HuH-7.5 (cell line): ENCODE measurements at places on chromosomes 7 and 10.

DNA sequence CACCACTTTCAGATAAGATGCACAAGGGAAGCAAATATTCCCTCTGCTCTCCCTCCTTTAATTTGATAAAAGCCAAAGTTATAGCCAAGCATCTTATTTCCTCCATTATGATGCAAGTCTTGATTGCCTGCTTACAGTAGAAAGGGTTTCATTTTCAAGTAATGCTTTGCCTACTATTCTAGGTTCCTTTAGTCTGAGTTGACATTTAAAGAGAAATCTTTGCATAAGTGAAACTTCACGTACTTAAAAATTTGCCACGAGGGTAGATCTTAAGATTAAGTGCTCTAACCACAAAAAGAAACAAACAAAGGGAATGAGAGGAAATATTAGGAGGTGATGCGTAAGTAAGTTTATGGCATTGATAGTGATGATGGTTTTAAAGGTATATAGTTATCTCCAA is 78.1 kb upstream of the VWDE start:
- no peak for DNase-seq

DNA sequence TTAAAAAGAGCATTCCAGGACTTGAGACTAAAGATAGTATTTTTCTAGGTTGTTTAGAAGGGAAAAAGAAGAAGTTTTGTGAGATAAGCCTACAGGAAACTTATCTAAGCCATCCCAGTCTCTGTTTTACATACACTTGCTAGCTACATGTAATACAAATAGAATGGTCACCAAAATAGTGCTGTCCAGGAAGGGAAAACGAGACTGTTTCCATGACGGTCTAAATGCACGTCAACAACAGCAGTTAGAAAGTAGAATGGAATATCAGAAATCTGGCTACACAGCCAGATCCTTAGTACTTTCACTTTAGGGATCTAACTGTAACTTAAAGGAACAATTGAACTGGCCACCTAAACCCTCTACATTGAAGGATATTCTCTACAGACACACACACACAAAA is 117.6 kb downstream of the TSPAN12 start:
- no peak for DNase-seq

- DNase-seq = no peak
Measured at GRCh38 chr10:3978174-3978573, 193.2 kb upstream of the KLF6 start.

- DNase-seq = no peak
Measured at GRCh38 chr10:32795598-32796183, 162.3 kb downstream of the ITGB1 start.

- DNase-seq = no peak
Measured at GRCh38 chr7:17159500-17160037, 138.9 kb upstream of the AHR start.

DNA sequence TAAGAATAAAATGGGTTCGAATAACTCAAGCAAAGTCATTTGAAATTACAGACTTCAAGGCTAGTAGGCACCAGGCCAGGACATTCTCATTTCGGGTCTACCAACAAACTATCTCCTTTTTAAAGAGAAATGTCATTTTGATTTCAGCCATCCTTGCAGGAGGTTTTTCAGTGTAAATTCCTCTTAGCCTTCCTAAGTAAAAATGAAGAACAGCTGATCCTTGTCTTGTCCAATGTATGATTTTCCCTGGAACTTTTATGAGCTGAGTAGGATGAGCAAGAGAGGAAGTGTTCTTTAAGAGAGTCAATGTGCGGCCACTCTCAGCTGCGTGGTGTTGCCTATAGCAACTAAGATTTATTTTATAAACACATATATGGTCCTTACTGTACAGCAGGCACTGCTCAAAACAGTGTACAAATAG is 110.1 kb downstream of the PLCE1 start:
- no peak for DNase-seq

- no peak for DNase-seq
Measured at GRCh38 chr7:93117327-93117726, 452 bp downstream of the SAMD9 start.

DNA sequence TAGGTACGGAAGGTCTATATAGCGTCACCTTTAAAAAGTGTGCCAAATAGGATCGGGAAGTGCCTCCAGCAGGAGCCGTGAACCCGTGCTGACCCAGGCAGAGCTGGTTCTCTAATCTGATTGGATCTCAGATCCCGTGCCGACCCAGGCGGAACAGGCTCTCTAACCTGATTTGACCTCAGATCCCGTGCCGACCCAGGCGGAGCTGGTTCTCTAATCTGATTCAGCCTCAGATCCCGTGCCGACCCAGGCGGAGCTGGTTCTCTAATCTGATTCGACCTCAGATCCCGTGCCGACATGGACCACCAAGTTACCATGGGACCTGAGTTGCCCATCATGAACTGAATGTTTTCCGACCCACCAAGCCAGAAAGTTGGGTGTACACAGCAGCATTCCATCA is 463.9 kb downstream of the PTPRN2 start:
- no peak for DNase-seq

GRCh38 chr10:88409824-88410223 is 173.3 kb downstream of the RNLS start:
- no peak for DNase-seq

- DNase-seq = no peak
Measured at GRCh38 chr7:44191171-44191570, 1.9 kb upstream of the GCK start.

DNA sequence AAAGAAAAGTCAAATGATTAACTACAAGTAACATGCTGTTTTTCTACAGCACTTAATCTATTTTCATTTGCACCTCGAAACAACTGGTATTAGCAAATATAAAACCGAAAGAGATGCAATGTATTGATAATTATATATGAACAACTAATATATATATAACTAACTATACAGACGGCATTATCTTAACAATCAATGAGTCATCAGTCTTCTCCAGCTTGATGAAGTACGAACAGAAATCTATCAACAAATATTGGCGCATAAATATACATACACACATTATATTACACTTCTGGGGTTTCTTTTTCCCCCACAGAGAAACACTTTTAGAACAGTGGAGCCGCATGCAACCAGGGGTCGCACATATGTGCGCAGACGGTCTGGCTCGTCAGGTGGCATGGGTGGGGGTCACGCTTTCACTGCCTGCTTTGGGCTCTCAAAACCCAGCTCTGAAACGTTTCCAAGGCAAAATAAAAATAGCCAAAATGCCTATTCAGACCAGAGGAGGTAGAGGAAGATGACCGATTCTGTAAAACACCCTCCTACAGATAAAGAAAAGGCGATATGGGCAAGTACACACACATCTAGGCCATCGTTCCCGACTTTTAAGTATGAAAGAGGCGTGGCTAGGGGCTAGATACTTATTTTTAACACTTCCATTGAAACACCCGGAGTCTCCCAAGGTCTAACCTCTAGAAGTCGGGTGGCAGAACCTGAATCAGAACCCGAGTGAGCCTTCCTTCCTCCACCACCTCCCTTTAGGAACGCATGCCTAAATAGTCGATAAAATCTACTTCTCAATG is 1.7 kb downstream of the ARHGAP12 start:
- no peak for DNase-seq

- DNase-seq = no peak
Measured at GRCh38 chr10:91511549-91512330, 101.6 kb downstream of the HECTD2 start.

GRCh38 chr10:50063100-50063499 is 4.7 kb upstream of the WASHC2A start:
- no peak for DNase-seq

GRCh38 chr7:155009570-155010157 is 6.7 kb upstream of the PAXIP1 start:
- DNase-seq = no peak

DNA sequence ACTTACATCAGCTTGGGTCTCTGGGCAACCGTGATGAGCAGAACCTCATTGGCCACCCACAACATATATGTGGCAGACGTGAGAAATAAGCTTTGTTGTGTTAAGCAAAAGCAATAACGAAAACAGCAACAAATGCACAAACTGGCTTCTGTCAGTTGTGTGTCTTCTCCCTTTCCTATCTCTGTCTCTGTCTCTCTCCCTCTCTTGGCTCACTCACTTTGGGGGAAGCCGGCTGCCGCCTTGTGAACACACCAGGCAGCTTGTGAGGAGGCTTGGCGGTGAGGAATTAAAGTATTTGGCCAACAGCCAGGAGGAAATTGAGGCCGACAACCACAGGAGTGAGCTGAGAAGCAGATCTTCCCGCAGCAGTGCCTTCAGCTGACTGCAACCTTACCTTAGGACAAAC is 21.9 kb upstream of the CDCA7L start:
- no peak for DNase-seq

DNA sequence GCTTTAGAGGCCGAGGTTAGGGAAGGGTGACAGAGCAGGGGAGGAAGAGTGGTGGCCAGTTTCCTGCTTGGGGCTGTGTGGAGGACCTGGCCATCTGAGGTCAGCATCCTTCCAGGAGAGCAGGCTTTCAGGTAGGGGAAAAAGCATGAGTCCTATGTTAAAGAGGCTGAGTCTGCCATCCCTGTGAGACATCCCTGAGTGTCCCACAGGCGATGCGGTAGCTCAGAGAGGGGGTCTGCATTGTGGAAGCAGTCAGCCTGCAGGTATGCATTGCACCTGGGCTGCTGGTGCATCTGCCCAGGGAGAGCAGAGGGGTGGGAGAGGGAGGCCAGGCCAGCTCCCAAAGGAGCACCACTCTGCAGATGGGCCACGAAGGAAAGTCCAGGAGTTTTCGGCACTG is 282.1 kb upstream of the ZNF32 start:
- DNase-seq = no peak

- DNase-seq = no peak
Measured at GRCh38 chr7:146948703-146949102, 832.1 kb downstream of the CNTNAP2 start.

DNA sequence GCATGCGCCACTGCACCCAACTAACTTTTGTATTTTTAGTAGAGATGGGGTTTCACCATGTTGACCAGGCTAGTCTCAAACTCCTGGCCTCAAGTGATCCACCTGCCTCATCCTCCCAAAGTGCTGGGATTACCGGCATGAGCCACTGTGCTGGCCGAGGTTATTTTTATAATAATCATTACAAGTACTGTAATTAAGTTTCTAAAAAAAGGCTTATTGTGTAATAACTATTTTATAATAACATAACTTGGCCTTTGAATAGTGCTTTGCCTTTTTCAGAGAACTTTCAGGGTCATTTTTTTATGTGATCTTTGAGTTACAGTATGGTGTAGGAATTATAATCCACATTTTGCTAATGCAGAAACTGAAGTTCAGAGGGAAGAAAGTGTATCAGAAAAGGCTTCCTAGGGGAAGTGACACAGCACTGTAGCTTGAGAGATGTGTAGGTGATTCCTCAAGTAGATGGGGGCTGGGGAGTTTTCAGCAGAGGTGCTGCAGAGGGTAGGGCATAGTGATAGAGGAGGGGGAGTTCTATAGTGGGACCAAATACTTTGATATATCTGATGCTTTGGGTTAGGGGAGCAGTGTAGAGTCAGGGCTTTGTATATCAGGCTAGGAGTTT is 9.2 kb upstream of the SYPL1 start:
- DNase-seq = no peak

- DNase-seq = peak; percentile 4
Measured at GRCh38 chr10:62681211-62681940, 123.1 kb upstream of the ADO start.

DNA sequence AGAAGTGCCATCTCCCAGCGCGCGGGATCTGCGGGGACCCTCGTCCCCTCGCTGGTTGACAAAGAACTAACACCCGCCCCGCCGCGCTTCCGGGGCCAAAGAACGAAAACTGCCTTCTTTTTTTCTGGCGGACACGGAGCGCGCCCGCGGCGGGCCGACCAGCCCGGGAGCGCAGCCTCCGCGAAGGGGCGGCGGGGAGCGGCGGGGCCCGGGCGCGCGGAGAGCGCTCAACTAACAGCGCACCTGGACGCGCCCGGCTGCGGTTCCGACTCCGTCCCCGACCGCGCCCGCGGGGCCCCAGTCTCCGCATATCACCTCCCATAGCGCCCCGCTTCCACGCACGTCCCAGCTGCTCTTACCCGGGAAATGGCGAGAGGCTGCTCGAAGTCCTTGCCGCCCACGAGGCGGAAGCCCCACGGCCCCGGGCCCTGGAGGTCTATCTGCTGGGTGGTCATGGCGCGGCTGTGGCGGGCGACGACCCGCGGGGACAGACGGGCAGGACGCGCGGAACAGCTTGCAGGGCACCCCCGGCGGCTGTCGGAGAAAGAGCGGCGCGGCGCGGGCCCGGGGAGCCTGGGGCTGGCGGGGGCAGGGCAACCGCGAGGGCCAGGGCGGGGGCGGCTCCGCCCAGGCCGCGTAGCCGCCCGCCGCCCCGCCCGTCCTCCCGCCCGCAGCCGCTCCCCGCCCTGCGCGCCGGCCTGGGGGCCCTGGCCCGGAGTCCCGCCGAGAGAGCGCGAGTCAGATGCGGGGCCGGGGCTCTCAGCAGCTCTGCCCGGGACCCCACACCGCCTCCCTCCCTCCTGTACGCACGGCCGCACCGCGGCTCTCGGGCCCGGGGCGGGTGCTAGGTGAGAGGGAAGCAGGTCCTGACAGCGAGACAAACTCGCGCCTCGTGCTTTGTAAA is at the start of gene PDLIM1:
TSS of gene PDLIM1 (minus strand) at position 543 of the 904 bp plus-strand sequence. CDS start at position 455, 88 bp downstream.
- DNase-seq = peak; percentile 86

DNA sequence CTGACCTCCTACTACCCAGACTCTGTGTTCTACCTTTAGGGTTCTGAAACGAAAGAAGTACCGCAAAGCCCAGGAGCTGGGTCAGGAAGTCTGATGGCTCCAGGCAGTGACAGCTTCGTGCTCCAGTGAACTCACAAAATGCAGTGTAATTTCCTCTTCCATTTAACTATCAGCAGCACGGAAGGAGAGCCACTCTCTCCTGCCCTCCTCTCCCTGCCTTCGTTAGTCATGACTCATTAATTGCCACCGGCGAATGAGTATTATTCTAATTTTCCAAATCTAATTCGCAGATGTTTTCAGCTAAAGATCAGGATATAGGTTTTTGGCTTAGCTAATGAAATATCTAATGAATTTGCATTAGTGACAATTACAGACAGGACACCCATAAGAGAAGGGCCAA is 1262.0 kb downstream of the TYW1 start:
- no peak for DNase-seq

GRCh38 chr7:55570939-55571338 is 1.4 kb downstream of the VOPP1 start:
- no peak for DNase-seq

- DNase-seq = no peak
Measured at GRCh38 chr10:88041243-88042159, 178.1 kb downstream of the PTEN start.

DNA sequence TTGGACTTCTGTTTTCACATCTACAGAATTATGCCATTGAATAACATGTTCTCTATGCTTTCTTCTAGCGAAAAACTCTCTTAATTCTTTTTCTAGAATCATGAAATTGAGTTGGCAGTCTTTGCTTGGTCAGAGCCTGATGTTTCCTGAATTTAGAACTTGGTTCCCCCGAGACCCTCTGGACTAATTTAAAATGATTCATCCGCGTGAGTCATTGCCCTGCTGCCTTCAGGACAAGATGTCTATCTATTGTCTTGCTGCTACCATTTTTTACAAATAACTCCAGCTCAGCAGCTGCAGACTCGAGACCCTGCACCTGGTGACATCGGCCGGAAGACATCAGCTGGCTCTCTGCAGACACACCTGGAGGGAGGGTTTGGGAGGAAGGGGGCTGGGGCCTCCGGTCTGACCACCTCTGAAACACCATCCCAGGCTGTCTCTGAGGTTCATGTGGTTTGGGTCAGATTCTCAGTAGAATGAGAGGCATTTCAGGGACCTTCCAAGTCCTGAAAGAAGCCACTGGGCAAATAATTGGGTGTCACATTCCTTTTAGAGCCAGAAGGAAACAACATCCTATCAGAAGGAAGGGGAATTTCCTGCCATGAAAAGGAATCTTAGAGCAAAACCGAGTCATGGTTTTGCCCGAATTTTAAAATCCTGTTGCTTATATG is 20.9 kb upstream of the KLF6 start:
- no peak for DNase-seq
